ENCODE measurements at places on chromosomes 6 and 20.

GRCh38 chr6:147787417-147787816 lies 278.9 kb downstream of the SAMD5 start:
- no peak for DNase-seq

DNA sequence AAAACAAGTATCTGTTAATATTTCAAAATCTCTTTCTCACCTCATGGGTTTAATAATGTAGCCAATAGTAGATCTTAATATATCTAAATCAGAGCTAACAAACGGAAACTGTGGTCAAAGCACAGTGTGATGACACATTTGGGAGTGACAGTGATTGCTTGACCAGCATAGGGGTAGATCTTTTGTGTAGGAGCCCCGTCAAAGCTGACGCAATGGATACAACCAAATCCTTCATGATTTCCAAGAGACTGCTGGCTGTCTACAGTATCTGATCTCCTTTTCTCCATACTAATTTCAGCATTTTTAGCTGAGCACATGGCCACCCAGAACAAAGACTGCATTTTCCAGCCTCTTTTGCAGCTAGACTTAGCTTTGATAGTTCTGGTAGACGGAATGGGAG lies 299.3 kb upstream of the ECI2 start:
- DNase-seq, result no peak

DNA sequence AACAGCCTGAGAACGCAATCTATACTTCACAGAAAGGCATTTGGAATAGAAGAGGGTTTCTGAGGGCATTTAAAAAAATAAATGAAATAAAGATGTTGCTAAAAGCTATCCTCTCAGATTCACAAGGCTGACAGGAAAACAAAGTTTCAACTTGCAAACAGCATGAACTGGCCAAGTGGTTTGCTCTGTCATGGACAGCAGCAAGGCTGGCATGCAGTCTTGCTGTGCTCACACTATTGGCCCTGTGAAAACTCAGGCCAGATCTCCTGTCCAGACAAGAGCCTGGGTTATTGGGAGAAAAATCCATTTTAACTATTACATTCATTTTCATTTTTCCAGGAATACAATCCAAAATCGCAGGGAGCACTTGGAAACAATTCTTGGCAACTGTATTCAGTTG lies 506.2 kb upstream of the SLC35B3 start:
- DNase-seq, result no peak

GRCh38 chr6:97291896-97292295 lies 8.9 kb upstream of the MMS22L start:
- DNase-seq, result no peak

GRCh38 chr6:48775157-48775556 lies 664.2 kb upstream of the PTCHD4 start:
- peak; percentile 12 for DNase-seq

DNA sequence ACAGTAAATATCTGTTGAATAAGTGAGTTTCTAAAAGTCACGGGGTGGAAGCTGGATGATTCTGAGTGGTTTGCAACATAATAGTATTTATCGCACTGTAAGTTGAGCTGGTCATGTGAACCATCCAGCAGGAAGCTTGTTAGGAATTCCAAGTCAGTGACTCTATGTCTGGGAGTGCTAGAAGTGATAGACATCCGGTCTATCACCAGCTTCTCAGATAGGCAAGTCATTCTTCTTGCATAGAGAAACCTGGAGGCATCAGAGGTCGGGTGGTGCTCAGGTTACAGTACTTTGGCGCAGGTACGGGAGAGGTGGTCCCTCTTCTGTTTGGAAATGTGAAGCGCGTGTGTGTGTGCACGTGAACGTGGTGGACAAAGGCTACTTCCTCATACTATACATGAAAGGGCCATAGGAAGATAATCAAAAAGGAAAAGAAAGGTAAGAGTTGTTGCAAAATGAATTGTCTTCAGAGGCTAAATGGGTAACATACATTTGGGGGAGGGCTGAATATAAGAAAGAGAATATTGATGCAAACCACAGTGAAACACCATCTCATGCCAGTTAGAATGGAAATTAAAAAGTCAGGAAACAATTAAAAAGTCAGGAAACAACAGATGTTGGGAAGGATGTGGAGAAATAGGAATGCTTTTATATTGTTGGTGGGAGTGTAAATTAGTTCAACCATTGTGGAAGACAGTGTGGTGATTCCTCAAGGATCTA lies 299.3 kb upstream of the ZFP64 start:
- DNase-seq, result peak; percentile 99

- no peak for DNase-seq
Observed at GRCh38 chr6:149651056-149651455, 2.5 kb upstream of the KATNA1 start.

DNA sequence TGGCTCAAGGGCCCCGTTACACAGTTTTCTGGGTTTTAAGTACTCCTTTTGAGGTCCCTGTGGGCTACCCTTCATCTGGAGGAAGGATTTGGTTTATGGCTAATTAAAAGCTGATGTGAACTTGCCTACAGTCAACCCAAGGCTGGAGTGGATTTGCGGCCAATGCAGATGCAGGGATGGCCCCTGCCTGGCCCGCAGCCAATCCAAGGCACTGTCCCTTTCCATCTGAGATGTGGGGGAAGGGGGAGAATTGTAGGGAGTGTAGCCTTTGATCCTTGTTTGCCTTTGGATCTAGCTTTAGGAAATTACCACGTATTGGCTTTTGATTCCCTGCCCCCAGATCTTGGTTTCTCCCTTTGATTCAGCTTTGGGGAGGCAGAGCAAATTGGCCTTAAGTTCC lies 128.0 kb upstream of the GGTLC1 start:
- DNase-seq, result no peak

DNA sequence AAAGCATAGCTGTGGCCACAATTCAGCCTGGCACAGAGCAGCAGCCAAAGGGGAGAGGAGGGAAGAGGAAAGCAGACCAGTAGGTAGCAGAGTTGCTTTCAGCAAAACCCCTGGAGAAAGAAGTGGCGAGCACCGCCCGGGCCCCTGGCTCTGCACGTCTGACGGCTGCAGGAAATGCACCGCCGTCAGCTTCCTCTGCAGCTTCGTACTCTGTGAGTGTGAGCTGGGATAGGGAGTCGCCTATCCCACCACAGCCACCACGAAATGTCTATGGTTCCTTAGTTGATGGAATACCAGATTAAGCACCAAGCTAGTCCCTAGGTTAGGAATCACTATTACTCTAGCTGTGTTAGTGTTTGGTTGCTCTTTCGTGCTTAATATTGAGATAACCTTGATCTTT lies 79.9 kb upstream of the NAA20 start:
- DNase-seq, result no peak

DNA sequence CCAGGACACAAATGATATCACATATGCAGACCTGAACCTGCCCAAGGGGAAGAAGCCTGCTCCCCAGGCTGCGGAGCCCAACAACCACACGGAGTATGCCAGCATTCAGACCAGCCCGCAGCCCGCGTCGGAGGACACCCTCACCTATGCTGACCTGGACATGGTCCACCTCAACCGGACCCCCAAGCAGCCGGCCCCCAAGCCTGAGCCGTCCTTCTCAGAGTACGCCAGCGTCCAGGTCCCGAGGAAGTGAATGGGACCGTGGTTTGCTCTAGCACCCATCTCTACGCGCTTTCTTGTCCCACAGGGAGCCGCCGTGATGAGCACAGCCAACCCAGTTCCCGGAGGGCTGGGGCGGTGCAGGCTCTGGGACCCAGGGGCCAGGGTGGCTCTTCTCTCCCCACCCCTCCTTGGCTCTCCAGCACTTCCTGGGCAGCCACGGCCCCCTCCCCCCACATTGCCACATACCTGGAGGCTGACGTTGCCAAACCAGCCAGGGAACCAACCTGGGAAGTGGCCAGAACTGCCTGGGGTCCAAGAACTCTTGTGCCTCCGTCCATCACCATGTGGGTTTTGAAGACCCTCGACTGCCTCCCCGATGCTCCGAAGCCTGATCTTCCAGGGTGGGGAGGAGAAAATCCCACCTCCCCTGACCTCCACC lies 42.2 kb downstream of the SIRPA start:
- no peak for DNase-seq

DNA sequence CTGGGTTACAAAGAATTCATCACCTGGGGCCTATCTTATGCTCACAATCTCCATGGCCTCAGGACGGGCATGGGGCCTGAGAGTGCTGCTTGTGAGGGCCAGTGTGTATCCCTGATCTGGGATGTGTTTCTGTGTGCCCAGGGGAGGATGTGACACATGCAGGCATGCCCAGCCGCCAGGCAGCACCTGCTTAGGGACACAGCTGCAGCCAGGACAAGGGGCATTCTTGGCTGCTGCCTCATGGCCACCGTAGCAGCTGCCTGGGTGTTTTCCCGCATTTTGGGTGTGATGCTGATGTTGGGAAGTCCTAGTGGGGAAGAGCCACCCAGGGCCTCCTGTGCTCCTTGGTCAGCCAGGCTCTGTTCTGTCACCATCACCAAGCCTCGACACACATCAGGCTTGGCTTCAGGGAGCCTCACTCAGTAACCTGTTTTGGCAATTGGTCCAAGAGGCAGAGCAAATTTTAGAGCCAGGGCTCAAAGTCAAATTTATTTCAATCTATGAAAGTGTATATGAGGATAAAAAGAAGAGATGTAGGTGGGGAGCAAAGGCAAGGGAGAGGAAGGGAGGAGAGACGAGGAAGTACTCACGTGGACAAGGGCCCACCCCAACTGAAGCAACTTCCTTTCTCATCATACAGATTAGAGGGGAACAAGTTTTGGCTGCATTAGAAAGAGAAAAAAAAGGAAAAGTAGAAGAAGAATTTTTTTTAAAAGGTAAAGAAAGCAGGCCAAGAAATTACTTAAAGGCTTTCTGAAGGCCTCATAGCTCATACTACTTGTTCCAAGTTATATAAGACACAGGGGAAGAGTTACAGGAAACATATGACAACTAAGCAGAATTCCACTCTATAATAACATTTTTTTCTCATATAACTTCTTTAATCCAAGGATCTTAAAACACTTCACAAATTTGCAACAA lies 269.9 kb upstream of the SUPT3H start:
- DNase-seq, result no peak

DNA sequence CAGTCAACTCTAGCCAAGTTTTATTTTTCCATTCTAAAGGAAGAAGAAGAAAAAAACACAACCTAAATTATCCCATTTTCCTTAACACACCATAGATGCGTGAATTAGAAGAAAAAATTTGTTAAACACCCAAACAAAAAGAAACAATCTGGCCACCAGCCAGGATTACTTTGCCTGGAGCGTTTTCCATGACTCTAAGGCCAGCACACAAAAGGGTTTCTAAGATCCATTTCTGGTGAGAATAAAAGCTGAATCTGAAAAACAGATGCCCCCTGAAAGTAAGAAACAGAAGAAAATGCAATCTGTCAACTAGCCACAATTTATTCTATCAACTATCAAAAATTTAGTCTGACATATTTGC lies 267.2 kb upstream of the SULF2 start:
- DNase-seq, result no peak

- DNase-seq, result no peak
Observed at GRCh38 chr20:41063442-41063841, 34.8 kb downstream of the TOP1 start.

GRCh38 chr6:128500749-128501600 lies 19.4 kb downstream of the PTPRK start:
- no peak for DNase-seq

GRCh38 chr20:62282103-62282502 lies 20.7 kb upstream of the ADRM1 start:
- DNase-seq, result no peak

DNA sequence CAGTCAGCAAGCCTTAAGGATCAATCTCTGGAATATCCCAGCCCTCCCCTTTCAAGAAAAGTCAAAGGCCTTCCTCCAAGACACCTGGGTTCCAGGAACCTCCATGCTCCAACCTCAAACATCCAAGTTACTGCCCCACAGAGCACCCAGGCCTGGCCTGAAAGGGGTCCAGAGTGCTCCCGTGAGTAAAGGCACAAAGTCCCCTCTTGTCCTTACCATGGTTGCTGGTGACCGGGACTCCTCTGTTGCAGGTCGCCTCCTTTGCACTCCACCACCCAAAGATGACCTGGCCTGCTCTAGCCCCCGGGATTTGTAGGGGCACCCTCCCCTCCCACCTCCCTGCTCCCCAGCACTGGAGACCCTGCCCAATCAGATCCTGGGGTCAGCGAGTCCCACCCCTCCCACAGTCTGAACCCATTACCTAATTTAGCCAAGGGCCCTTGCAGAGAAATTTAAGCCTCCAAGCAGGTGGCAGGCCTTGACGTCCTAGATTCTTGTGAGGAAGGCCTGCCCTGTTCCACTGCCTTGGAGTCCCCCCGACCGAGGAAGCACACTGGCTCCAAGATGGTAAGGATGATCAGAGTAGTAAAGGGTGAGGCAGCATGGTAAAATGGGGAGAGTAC lies at the start of gene TNNC2:
TSS of gene TNNC2 (minus strand) at position 283 of the 623 bp plus-strand sequence. CDS start at position 219, 64 bp downstream.
- DNase-seq, result no peak

GRCh38 chr20:12262747-12263146 lies 345.1 kb downstream of the BTBD3 start:
- DNase-seq, result no peak

DNA sequence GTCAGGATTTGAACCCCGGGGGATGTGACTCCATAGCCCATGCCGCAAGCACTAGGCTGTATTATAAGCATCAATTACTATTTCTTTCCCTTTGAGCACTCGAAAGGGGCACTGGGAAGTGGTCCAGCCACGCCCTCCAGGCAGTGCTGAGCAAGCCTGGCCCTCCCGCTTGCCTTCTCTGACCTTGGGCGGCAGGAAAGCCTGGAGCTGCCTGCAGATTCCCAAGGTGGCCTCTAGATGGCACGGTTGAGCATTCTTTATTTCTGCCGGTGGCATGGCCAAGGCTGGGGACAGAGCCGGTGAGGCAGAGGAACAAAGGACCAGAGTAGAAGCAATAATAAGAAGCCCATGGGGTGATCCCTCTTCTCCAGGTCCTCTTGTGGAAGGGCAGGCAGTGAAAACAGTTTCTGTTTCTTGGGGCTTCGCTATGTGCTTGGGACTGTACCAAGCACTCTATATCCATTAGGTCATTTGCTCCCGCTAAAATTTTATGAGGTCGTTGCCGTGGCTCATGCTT lies 32.0 kb downstream of the ARHGAP40 start:
- DNase-seq, result peak; percentile 14

DNA sequence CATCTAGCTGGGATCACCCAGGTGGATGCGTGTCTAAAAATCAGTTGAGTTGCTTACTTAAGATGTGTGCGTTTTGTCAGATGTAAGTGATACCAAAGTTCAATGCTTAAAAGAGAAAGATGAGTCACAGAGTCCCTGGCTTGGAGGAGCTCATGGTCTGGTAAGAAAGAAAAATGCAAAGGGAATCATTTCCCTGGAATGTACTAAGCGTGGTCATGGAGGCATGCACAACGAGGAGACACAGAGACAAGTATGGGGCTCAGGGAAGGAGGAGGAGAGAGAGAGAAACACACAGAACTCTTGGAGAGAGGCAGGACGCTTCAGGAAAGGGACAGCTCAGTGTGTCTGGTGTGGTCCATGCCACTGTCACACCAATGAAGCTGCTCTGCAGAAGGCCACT lies 186.9 kb upstream of the GMDS start:
- DNase-seq, result peak; percentile 97
